Iris pigment epithelial cell (primary cell): ENCODE measurements at places on chromosomes 12 and 14.

GRCh38 chr14:53285821-53286220, 132.7 kb upstream of the DDHD1 start:
- DNase-seq: no peak

- no peak for DNase-seq
These were observed 18.1 kb upstream of the CAND1 start for GRCh38 chr12:67251012-67251411.

- DNase-seq: peak; percentile 89
These were observed at the start of gene SCFD1 for GRCh38 chr14:30621940-30622830. Gene SCFD1 (plus strand): TSS chr14:30622319. CDS start chr14:30622339, 20 bp downstream.

DNA sequence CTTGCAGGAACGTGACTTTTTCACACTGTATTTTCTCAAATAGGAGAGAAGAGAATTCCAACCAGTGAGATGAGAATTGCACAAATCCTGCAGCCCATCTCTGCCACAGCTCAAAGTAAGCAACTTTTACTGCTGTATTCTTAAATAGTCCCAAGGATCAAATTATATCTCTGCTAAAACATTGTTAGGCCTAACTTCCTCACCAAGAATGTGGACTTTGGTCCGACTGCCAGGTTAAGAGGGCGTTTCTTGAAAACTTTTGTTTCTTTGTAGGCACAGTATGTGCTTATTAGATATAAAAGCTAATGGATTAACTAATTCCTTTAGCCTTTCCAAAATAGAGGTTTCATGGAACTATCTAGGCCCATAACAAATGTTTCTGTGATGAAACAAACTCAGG, 61.4 kb upstream of the IFNG-AS1 start:
- no peak for DNase-seq

DNA sequence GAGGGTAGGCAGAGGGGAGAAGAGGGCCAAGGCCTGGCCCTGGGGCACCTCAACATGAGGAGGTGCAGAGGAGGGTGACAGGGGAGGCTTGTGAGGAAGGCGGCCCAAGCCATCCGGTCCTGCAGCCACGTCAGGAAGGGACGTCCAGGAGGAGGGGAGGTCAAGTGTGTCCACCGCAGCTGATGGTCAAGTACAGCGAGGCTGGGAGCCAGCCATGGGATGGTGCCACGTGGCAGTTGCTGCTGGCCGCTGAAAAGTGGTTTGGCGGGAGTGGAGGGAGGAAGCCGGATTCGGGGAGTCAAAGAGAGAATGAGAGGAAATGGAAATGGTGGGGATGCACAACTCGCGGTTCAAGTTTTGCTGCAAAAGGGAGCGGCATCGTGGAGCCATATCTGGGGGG, 41.2 kb downstream of the PRIMA1 start:
- no peak for DNase-seq

- DNase-seq: no peak
These were observed 477.5 kb upstream of the CCDC196 start for GRCh38 chr14:66008631-66009030.

DNA sequence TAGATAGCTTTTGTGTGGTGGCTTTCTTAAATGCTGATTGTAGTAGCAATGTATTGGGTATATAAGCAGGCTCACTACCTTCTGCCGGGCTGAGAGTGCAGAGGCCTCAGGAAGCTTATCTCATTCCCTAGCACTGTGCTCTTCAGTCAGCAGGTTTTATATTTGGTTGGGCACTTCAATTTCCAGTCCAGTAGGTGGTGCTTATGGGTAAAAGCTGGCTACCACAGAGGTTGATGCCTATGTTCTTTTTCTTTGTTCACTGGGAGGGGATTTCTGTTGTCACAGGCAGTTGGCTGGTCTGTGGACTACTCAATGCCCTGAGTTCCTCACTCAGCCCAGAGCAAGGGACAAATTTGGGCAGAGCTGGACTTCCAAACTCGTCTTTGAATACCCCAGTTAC, 43.0 kb upstream of the GLIPR1 start:
- peak; percentile 77 for DNase-seq

GRCh38 chr14:103292426-103293374, 41.3 kb upstream of the EIF5 start:
- peak; percentile 46 for DNase-seq

GRCh38 chr12:104460973-104461698, 4.4 kb downstream of the CHST11 start:
- DNase-seq: no peak

- no peak for DNase-seq
These were observed 151.4 kb upstream of the SSTR1 start for GRCh38 chr14:38056270-38056669.

- DNase-seq: no peak
These were observed 43.2 kb downstream of the RFX4 start for GRCh38 chr12:106625976-106626375.

GRCh38 chr14:59905188-59905587, 14.8 kb upstream of the LRRC9 start:
- peak; percentile 62 for DNase-seq

- no peak for DNase-seq
These were observed 472.9 kb downstream of the NOVA1 start for GRCh38 chr14:26124896-26125438.

DNA sequence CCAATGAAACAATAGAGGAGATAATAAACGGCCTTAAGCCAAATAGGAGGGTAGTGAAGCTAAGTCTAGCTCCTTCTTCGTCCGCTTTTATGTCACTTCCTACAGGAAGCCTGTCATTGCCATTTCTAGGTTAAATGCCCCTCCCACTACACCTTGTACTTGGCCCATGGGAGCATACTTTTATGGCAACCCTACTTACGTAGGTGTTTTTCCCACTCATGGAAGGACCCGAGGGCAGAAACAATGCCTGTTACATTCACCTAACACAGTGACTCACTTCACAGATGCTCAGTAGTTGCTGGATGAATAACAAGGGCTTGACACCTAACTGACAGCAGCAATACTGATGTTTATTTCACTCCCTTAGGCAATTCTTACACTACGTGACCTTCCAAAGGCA, 44.5 kb downstream of the ALKBH1 start:
- DNase-seq: peak; percentile 72

GRCh38 chr12:25500651-25501050, 52.4 kb downstream of the LMNTD1 start:
- no peak for DNase-seq

DNA sequence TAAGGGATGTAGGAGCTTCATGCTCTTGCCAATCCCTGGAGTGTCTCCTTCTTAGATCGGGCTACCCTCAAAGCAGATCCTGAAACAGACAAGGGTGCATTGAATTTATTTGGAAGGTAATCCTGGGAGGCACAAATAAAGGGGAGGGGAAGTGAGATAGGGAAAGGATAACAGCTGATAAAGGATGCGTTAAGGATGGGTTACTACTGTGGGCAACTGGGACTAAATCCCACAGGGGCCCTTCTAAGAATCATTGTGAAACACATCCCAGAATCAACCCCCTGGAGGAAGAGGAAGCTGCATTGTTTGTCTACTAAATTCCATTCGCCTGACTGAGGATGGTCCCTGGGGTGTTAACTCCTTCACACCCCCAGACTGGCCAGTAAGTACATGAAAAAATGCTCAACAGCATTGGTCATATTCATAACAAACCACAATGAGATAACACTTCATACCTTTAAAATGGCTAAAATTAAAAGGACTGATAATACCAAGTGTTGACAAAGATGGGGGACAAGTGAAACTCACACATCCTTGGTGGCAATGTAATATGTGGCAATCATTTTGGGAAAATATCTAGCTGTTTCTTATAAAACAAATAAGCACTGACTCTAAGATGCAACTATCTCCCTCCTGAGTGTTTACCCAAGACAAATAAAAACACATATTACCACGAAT, 37.0 kb upstream of the CMKLR1 start:
- peak; percentile 33 for DNase-seq

DNA sequence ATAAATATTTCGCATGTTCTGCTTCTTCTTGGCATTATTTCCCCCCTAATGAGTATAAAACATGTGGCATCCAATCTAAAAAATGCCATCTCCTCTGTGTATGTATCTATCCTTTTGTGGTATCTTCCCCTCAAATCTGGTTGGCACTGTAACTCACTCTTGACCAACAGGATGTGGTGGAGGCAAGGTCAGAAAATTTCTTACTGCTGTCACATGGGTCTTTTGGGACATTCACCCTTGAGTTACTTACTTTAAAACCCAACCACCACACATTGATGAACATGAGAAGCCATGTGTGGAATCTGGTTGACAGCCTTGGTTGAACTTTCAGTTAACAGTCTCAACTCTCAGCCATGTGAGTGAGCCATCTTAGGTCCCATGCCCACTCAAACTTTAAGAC, 516.9 kb downstream of the SLC16A7 start:
- DNase-seq: no peak

DNA sequence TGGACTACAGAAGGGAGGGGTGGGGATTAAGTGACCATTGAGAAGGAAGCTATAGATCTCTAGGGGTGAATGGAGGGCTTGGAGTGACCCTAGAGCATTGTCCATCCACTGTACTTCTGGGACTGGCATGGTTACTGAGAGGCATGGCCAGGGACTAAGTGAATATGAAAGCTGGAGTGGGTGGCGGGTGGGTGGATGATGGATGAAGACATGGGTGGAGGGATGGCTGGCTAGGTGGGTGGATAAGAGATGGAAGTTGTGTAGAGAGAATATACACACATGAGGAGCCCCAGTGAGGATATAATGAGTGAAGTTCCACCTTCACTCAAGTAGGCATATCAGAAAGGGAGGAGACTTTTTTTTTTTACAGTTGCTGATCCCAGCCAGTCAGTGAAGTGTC, 65.5 kb upstream of the NRXN3 start:
- DNase-seq: no peak

DNA sequence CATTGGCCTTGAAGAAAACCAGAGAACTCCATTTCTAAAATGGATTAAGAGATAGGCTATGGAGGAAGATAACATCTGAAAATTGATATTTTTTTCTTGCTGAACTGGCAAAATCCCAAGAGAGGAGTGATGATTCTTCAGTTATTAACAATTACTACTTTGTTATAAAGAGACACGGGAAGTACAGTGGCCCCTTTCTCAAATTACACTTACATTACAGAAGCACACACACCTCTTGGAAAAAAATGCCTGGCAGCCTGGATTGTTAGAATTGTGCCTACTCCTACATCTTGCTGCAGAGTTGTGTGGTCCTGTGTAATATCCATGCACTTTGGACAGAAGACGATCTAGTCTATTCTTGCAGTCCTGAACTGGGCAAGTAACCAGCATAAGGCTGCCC, 71.7 kb downstream of the TGFB3 start:
- no peak for DNase-seq

DNA sequence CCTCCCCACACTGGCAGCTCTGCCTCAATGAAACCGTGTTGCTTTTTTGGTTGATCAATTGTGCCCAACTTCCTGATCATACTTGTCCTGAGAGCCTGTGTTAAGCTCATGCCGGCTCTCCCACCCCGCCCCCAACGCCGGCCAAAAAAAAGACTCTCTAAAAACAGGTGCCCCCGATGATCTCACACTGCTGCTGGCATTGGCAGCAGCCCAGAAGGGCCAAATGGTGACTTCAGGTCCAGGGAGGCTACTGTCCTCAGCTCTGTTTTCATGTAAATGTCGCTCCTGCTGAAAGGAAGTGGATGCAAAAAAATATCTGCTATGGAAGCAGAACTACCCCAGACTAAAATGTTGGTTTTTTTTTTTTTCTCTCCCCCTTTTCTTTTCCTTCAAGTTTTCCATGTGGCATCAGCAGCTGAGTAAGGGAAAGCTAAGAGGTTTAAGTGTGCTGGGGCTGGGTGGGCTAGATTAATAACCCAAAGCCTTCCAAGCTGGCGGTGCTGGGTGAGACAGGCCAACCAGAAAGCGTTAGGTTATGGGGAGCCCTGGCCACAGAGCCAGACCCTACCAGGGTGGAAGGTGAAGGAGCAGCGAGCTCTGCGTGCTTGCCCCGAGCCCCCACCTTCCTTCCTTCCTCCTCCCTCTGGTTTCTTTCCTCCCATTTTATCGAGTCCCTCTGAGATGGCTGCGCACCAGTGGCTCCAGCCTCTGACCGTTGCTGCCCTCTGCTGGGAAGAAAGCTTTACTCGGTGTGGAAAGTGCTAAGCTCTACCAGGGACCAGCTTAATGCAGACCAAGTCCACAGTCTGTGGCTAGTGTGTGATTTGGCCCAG, 396.1 kb downstream of the NRXN3 start:
- peak; percentile 56 for DNase-seq

DNA sequence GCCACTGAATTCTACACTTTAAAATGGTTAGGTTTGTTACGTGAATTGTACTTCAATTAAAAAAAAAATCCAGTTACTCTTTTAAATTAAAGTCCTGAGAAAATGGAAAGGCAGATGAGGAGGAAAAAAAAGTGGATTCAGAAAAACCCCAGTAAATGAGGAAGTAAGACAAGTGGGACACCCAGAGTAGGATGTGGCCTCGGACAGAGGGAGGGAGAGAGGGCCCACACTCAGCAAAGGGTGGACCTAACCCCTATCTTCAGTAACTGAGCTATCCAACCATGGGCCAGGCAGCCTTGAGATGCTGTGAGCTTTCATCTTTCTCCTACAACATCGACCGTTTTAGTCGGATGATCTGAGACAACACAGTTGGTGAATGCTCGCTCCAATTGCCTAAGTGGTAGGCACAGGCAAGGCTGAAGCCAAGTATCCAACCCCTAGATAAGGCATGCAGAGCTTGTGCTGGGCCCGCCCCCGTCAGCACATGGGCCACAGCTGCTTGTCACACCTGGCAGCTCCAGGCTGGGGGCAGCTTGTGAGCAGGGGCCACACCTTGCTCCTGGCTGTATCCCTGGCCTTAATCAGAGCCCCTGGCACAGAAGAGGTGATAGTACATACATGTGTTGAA, 142.1 kb downstream of the TTC7B start:
- DNase-seq: no peak

GRCh38 chr12:23560611-23561010, 388.9 kb downstream of the SOX5 start:
- no peak for DNase-seq

DNA sequence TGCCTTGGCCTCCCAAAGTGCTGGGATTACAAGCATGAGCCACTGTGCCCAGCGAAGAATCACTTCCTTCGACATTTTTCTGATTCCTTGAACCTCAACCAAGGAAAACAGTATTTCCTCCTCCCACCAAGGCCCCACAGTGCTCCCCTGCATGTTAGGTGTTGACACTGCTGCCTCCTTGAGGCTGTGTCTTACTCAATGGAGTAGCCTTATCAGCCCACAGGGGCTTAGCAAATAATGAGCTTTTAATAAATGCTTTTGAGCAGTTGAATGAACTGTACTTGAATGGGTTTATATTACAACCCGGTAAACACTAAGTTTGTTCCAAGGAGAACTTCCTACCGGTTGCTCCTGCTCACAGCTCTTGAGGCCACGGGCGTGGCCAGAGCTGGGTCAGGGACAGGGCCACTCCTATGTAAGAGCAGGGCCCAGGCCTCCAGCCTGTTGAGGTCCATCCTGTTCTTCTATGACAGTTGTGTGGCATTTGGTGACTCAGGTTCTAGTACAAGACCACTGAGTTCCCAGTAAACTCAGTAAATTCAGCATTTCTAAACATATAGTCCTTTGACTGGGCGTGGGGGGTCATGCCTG, 36.8 kb upstream of the TUBA1A start:
- DNase-seq: peak; percentile 83

DNA sequence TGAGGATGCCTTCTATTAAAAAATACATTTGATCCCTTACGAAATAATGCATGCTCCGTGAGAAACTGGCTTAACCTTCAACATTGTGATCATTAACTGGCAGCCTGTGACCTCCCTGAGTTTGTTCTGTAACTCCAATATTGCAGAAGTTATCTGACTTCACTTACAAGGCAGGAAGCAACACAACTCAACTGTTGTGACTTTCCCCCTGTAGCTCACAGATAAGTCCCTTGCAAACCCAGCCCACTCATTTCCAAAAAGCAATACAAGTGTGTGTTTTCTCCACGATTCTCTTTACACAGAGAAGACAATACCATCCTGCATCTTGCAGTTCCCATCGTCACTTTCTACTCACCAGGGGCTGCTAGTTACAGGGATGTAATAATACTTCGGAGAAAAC, 304.7 kb upstream of the TMEM132C start:
- no peak for DNase-seq
